ENCODE measurements at places on chromosomes 11 and 22.

GRCh38 chr11:110032259-110032658 is 60.9 kb upstream of the ZC3H12C start:
- no peak for DNase-seq

- DNase-seq, result no peak
These were observed 1.7 kb downstream of the EED start for GRCh38 chr11:86246293-86246675.

GRCh38 chr11:47552056-47552565 is 821 bp downstream of the CELF1 start:
- peak; percentile 12 for DNase-seq

GRCh38 chr11:65826984-65827735 is 6.6 kb upstream of the SNX32 start:
- DNase-seq, result no peak

GRCh38 chr22:23113067-23113846 is 28.5 kb downstream of the RSPH14 start:
- DNase-seq, result no peak
